ENCODE measurements at places on chromosomes 1 and 21.

DNA sequence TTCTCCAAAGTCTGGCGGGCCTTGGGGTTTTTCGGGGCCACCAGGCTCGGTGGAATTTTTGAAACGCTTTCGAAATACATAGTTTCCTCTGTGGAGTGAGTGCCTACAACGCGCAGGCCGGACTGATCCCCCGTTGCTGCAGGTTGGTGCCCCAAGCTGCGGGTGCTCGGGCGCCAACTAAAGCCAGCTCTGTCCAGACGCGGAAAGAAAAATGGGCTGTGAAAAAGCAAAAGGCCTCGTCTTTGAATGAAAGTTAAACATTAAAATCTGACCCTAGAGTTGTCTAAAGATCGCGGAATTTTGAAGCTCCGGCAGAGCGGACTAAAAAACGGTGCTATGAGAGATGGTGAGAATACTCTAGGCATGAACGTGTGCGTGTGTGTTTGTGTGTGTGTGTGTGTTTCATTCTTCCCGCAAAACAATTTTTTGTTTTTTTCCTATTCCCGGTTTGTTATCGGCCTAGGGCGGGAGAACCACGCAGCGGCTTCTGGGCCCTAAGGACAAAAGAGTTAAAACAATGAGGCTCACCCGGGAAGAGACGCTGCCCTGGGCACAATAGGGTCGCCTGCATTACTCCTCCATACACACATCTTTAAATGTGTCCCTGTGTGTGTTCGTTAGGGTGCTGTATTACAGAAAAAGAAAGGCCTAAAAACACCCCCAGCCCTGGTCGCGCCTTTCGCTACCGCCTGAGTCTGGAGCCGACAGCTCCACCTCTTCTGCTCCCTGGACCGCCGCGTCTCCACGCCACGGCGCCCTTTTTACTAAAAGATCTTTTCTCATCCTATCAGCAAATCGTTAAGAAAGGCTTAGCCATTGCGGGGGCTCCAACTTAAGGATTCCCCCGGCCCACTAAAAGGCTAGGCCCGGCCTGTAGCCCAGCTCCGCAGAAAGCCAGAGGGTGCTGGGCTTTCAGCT lies 3.2 kb downstream of the TBX15 start:
- no peak for DNase-seq

DNA sequence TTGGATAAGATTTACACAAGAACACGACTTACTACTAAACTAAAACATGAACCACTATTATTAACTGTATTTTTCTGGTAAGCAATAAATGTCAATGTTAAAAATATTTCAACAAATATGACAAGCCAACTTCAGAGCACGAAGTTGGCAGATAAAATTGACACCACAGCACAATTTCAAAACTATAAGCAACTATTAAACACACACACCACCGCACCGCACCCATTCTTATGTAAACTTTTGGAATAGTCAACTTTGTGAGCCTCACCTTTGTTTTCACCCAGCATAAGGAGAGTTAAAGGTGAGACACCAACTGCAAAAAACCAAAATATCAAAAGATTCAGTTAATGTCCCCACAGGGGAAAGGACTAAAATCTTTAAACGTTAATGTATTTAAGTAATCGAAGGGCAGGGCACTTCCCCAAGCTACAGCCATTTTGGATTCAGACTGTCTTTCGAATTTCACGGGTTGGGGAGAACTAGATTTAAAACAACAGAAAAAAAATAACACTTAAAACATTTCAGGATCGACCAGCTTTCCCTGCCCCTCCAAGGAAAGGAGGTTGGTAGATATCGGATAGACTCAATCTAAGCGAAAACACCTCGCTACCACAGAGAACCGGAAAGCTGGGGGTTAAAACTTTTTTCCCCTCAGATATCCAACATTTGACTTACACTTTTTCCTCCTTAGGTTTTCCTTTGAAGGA lies 872 bp downstream of the GPBP1L1 start:
- no peak for DNase-seq

GRCh38 chr1:171807556-171807955 lies 26.1 kb downstream of the METTL13 start:
- no peak for DNase-seq

DNA sequence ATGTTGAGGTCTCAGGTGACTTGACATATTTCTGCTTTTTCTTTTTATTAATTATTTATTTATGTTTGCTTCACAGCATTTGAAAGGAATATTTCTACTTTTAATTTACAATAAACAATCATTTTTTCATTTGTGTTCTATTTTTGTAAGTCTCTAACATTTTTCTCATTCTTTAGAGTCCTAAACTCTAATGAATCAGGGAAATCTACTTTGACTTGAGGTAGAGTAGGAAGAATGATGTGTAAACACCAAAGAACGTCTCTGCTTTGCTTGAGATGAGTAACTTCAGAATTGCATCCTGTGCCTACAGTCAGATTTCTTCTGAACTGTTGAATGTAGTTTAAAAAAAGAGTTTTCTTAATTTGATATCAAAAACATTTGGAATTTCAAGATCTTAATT lies 65.2 kb downstream of the CNST start:
- DNase-seq, result no peak

DNA sequence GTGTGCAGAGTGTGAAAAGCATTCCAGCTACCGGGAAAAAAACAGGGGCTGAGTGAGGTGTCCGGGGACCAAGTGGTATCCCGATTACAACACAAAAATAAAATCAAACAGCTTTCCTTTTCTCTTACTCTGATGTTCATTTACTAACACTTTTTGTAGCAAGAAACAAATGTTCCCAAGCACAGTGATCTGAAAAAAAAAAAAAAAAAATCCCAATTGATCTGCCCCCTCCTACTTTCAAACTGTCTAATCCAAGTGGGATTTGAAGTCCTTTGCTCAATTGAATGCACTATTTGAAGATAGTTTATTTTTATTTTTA lies 1.3 kb downstream of the BACE2 start:
- DNase-seq, result no peak

DNA sequence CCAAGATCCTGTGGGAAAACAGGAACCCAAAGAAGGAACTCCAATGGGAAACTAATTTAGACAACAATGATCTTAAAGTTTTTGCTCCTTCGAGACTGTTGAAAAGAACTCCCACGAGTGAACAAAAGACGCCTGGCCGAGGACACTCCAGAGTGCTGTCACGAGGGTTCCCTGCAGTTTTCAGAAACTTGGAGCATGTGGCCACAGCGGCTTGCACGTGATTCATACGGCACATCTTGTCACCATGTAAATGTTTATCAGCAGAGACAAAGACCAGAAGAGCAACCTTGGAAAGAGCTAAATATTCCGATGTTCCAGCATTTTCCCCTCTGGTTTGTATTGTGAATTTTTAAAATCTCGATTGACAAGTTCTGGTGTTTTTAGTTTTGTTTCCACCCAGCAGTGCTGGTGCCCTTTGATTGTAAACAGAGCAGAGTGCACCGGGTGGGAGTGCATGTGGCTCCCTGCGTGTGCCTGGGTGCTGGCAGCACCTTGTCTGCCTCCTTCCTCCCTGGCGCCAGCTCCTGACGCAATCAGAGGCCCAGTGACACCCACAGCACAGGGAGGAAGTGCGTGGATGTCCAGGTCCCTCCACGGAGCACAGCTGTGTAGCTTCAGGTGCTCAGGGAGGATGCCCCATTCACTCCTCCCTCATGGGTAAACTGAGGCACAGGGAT lies 23.0 kb downstream of the LRRC3 start:
- no peak for DNase-seq

DNA sequence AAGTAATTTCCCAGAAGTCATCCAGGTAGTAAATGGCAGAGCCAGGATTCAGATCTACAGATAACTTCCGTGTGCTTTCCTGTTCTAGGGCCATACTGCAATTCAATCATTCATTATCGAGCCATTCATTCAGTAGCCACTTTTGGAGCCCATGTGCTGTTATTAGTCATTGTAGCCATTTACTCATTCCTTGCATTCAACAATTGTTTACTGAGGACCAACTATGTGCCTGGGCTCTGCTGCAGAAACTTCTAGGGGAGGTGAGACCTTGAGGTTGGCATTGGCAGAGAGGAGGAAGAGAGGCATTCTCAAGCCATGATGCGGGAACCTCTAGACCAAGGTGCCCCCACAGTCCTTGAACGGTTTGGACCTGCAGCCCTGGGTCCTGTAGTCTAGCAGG lies 27.9 kb downstream of the EPHB2 start:
- no peak for DNase-seq

DNA sequence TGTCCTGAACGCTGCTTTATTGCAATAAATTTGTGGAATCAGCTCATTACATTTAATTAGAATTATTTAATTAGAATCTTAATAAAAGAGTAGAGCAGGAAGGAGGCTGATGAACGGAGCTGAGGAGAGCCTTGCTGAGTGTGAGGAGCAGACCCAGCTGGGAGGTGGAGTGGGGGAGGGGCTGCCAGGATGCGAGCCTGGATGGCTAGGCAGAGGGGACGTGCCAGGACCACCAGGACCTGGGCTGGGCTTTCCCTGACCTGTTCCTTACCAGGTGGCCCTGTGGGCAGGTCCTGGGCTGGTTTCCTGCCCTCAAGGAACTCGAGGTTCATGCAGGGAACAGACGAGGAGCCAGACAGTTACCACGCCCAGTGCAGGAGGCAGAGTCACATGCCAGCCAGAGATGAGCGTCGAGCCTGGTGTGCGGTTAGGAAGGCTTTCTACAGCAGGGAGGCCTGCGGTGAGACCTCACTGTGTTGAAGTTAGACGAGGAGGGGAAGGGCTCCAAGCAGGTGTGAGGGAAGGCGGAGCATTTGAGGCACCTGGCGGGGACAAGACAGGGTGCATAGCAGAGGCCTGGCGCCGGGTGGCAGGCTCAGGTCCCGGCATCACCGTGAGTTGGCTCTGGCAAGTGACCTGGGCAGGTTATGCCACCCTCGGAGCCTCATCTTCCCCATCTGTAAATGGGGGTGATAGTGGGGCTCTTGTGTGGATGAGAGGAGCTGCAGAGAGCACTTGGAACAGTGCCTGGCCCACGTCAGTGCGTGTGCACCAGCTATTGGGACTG lies 33.9 kb downstream of the LDLRAP1 start:
- no peak for DNase-seq

- DNase-seq, result no peak
Measured at GRCh38 chr1:230064283-230064682, 2.8 kb upstream of the GALNT2 start.

DNA sequence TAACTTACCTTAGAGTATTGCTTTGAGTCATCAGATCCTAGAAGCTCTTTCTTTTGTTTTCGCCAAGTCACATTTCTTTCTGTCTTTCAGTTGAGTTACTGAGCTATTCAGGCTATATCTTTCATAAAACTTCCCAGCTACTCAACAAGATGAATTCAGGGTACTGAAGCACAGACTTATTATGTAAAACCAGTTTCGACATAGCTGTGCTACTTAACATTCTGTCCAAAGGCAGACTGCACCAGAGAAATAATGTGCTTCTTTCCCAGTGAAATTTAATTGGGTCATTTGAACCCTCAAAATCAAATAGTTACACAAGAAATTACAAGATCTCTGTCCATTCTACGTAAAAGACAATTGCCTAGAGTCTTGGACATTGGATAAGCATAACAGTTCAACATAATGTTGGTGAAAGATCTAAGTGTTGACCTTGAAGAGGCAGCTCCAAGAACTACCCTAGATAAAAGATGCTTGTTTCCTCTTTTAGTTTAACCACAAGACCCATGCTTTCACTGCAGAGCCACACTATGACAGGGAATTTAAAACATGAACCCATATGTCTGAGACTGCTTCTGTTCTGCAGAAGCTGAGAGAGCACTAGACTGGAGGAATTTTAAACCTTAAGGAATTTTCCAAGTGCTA lies 163.2 kb downstream of the LRRC40 start:
- DNase-seq, result no peak

DNA sequence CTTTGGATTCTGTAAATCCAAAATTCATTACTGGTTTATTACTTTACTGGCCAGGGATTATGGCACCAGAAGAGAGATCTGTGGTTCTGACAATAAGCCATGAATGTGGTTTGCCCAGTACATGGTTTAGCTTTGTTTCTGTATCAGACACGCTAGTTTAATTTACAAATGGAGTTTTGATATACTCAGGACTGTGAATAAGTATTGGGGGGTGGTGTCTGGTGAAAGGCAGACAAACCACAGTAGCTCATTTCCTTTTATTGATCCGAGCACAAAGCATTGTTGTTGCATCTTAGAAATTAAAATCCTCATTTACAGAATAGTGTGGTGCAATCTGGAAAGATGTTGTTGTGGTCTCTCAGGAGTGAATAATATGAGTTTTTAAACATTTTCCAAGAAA lies 96.0 kb downstream of the ST6GALNAC3 start:
- DNase-seq, result no peak

Data from HepG2 (cell line).